ENCODE measurements at places on chromosomes 16 and 17. TPM values are rescaled to one million over a fixed set of nuclear protein-coding genes. Genes with fewer than 3 reads are reported as not detected.

DNA sequence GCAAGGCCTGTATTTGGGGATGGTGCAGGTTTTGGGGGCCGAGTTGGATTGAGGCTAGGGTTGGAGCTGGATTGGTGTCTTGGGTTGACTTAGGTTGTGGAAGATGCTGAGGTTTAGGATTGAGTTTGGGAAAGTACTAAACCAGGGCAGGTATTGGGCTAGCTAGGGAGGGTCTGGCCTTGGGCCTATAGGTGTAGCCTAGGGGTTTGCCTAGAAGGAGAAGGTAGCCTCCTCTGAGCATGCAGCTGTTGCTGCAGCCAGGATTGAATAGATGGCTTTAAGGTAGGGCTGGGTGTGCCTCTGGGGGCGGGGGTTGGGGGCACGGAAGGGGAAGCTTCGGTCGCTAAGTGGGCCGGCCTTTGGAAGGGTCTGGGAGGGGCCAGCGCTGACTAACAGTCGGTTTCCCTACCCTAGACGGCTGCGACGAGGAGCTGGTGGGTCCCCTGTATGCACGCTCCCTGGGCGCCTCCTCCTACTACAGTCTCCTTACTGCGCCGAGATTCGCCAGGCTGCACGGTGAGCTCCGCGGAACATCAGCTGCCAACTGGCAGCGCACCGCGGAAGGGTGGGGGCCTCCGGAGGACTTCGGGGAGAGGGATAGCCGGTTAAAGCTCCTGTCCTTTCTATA is 1.2 kb downstream of the CNTNAP1 start:
- peak; percentile 50 for DNase-seq

DNA sequence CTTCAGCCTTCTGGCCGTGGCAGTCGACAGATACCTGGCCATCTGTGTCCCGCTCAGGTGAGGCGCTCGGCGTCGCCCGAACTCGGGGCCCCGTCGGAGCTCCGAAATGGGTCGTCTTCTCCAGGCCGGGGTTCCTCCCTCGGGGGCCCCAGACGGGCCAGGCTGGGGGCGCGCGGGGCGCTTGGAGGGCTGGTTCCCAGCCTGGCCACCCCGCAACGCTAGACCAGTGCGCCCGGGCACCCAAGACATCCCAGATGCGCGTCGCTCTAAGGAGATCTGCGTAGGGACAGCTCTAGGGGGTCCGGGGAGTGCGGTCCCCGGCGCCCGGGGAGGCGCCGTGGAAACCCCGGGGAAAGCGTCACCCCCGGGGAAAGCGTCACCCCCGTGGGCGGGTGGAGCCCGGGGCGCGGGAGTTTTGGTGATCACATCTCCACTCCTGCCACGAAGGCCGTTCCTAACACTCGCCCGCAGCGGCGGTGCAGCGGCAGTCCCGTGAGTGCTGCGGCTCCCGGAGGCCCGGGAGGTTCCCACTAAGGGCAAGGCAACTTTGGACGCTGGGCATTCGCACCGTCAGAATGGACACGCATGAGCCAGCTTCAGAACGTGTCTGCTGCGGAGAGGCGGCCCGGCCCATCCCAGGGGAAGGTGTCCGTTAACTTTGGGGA is 729 bp downstream of the ADORA2B start:
- DNase-seq: no peak

CNTD1 gene
- 0.47 TPM for total RNA-seq

DNA sequence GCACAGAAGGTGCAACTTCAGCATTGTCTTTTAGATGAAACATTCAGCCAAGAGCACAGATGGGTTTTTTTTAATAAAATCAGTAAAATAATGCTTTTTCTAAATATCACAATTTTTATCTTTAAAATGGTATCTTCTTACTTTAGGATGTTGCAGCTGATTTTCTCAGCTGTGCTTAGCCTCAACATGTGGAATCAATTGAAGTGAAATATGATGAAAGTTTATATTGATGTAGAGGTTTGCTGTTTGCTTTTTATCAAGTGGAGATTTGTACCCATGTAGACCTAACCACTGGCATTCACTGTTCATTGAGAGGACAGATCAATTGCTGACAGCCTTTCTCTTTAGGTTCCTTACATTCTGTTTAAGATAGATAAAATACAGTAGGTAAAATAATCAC is 107.8 kb downstream of the CYB561 start:
- DNase-seq: no peak

DNA sequence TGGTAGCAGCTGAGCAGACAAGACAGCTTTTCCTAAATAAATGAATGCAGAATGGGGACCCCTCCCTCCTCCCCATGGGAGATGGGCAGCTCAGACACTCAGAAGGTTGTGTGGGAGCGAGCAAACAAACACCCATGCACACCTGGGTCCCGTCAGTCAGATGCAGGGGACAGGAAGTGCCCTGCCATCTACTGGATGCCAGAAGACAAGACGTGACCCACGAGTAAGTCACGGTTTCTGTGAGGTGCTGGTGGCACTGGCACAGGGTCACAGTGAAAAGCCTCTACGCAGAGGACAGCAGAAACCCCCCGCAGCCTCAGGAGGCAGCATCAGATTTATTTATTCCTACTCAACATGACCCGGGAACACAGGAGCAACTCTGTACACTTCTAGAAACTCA is 8.4 kb downstream of the HBQ1 start:
- DNase-seq: no peak

DNA sequence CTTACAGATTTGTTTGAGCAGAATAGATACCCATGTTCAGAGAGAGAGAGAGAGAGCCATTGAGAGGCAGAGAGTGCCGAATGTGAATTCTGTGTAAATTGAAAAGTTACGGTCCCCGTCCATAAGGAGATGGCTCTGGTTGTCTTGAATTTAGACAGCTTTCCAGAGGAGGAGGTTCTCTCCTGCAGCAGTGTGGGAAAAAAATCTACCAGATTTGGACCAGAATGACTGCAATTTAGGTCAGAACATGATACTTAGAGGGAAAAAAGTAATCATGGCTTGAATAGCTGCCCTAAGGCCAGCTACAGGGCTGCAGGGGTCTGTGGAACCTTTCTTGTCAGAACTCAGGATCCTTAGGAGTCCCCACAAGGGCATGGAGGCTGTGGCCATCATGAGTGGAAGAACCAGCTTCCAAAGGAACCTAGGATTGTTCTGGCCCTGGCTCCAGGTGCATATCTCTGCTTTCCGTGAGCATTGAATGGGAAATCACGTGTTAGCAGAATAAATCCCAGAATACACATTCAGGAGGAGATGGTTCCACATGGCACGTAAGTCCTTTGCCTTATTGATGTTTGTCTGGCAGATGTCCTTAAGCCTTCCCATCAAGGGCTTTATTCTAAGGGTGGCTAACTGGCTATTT is 13.0 kb downstream of the PITPNC1 start:
- no peak for DNase-seq

- no peak for DNase-seq
Measured at GRCh38 chr16:88536971-88537751, 33.0 kb upstream of the ZC3H18 start.

GRCh38 chr16:28606291-28607115 is 3.3 kb downstream of the SULT1A1 start:
- no peak for DNase-seq

DNA sequence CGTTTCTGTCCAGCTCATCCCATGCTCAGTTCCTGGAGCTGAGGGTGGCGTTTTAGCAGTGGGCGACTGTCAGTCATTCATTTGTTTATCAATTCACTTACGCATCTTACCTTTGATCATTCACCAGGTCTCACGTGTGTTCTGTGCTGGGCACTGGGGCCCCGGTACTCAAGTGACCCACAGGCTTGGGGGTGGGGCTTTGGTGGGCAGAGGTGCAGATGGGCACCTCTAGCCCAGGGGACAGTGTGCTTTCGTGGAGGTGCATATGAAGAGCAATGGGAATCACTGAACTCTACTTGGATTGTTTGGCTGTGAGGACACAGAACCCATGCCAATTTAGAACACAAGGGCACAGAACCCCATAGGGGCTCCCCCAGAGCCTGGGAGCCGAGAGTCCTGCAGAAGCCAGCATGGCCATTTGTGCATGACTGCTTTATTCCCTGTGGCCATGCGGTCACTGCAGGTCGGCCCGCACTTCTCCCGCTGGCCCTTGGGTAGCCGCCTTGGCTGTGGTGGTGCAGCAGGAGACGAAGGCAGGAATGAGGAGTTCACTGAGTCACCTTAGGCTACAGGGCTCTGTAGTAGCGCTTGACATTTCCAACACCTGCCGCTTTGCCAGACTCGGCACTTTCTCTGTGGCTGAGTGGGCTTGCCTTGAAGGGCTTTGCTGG is 144.6 kb downstream of the SNX29 start:
- no peak for DNase-seq

DNA sequence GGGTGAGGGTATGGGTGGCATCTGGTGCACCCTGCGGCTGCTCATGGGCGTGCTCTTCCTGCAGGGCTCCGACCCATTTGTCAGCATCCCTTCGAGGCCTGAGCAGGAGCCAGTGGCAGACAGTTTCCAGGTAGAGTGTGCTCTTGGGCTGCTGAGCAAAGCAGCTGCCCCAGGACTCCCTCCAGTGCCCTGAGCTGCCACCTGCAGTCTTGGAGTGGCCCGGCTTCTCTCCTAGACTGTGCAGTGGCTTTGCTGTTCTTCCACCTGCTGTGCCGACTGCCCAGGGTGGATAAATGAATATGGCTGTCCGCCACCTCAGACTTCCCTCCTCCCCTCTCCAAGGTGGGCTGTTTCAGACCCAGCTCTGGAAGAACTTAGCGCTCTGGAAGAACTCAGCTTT is 10.8 kb upstream of the JPT2 start:
- DNase-seq: no peak

SYT17 gene
- 6.2 TPM for total RNA-seq

CDRT4 gene
- total RNA-seq: 10.0 TPM

DNA sequence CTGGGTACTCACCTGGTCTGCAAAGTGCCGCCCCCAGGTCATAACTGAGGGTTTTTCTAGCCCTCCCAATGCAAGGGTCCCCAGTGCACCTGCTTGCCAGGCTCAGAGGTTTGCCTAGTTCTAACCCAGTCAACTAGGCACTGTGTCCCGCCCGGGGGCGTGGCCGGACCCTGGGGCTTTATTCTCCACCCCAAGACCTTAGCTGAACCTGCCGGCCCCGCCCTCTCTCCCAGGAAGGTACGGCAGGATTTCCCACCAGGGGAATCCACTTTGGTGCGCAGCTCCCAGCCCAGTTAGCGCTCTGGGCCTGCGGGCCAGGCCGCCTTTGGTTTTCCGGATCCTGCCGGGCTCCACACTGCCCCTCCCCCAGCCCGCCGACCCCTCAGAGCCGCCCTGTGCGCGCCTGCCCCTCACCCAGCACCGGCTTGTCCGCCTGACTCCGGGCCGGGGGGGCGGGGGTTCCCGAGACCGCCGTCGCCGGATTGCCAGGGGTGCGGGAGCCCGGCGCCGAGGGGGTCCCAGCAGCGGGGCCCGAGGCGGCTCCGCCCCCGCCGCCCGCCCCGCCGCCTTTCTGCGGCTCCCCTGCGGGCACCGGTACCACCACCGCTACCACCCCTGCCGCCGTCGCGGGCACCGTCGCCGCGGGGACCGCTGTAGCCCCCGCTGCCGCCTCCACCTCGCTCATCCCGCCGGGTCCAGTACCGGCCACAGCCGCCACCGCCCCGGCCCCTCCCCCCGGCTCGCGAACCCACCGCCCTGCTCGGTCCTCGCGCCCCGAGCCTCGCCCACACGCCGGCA is 424 bp downstream of the YBX2 start:
- no peak for DNase-seq

DNA sequence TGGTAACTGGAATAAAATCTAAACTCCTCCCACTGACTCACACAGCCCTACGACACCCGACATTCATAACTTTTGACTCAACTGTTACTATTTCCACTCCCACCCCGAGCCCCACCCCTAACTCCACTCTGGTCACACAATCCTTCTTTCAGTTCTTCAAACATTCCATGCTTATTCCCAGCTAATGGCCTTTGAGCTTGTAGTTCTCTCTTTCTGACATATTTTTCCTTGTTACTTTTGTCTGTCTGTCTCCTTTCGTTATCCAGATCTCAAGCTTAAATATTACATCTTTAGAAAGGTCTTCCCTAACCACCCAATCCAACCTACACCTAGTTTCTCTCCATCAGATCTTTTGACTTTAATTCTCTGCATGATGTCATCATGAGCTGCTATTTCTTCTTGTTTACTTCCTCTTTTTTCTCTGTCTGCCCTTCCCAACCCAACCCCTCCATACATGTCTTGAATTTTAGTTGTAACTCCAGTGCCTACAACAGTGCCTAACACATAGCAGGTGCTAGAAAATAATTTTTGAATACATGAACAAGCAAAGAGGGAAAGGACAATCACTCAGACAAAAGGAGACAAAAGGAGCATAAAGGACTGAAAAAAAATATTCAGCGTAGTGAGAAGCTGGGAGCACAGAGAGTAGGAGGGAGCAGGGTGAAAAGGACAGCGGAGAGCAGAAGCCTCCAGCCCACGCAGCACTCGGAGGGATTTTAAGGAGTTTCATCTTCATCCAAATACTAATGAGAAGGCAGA is 65.2 kb upstream of the SMIM36 start:
- DNase-seq: no peak

ADAD2 gene
- not detected for total RNA-seq

DNA sequence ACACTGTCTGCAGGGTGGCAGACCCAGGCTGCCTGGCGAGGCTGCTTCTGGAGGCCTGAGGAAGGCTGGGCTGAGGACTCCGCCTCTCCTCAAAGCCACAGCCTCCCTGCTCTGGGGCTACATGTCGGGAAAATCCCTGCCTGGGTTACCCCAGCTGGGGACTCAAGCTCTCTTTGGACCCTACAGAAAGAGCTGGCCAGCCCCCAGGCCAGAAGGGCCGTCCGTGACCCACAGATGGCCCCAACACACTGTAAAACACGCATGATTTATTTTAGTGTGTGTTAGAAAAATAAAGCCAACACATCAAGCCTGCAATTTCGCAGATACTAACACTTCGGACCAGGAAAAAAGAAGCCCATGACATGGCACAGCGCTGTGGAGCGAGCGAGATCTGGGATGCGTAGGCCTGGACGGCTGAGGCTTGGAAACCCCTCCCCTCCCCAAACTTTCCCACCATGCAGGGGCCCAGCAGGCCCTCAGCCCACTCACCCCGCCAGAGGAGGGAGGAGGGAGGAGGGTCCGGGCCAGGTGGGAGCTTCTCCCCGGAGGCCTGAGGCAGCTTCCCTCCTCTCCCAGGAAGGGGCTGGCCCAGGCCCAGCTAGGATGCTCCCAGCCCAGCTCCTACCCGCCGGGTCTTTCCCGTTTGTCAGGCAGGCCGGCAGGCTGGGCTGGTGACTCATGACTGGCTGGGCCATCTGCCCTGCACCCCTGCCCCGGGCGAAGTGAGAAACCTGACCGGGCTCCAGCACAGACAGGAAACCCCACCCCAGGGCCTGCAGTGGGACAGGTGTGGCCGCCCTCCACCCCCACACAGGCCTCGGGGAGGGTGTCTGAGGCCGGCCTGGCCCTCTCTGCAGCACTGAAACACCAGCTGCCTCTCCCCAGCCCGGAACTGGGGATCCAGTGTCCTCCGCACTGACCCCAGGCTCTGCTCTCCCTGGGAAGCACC is 34.1 kb upstream of the SLC38A10 start:
- DNase-seq: no peak

DNA sequence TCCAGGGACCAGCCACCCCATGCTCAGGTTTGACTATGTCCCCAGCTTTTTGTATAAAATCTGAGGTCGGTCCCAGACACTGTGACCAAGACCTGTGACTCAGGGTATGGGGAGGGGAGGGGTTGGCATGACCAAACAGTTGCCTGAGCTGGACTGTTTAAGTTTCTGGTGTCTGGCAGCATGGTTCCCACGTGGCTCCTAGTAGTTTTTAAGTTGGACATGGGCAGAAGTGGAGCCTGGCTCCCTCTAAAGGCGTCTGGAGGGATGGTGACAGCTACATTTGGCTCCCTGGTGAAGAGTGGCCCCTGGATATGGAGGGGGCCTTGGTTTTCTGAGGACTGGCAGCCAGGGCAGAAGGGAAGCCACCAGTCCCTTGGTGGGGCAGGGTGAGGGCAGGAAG is 7.9 kb downstream of the SMCR8 start:
- DNase-seq: no peak

MED1 gene
- total RNA-seq: 30.7 TPM

All from occipital lobe (tissue), 3 donors.